ENCODE measurements at places on chromosomes 4 and X.
A peak's percentile ranks its signal among the peaks of the same experiment; 100 is the strongest.

DNA sequence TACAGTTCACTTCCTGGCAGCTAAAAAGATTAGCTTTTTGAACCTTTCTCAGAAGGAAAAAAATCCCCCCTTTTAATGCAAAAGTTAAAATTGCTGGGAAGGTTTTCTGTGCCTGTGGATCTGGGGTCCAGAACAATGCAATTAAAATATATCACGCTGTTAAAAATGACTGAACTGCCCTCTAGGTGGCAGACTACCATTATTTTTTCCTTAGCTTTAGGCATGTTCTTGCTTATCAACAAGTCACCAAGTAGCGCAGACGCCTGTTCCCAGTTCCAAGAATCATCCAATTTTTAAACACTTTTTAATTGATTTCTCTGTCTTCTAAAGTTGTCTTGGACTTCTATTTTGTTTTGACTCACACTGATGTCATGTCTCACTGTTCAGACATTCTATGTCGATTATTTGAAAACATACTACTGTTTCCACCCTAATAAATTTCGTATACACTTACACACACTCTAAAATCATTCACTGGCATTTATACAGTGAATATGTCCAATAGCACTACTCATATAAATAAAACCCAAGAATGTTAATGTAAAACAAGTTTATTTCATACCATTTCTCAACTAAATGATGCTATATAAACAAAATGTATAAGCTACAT lies 661.6 kb downstream of the RAPGEF2 start:
- no peak for DNase-seq

DNA sequence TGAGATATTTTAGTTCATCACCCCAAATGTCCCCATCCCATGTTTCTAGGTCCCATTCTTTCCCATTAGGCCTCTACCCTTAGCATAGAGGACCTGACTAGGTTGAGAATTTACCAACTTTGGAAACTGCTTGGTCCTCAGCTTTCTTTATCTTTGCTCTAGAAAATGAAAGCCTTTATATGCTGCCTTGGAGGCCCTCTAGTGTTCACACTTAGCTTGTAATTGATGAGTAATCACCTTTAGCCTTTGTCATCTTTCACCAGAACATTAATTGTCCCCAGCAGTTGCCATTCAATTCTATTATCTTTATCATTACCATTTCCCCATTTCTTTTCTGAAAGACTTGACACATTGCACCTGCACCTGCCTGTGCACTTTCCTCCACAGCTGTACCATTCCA lies 589.2 kb upstream of the NR3C2 start:
- DNase-seq, result peak; percentile 10

DNA sequence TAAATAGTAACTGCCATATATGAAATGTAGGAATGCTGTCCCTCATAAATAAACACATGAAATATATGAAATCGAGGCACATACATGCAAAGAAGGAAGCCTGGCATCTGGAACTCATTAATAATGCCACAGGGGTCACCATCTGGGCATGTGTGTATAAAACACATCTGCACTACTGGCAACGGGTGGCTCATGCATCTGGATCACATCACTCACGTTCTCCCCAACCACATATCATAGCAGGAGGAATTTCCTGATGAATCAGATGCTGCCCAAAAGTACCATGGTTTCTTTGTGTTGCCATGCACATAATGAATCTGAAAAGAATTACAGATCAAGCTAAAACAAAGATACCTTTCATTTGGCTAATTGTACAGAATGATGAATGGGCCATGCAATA lies 28.6 kb downstream of the RNF175 start:
- peak; percentile 45 for DNase-seq

DNA sequence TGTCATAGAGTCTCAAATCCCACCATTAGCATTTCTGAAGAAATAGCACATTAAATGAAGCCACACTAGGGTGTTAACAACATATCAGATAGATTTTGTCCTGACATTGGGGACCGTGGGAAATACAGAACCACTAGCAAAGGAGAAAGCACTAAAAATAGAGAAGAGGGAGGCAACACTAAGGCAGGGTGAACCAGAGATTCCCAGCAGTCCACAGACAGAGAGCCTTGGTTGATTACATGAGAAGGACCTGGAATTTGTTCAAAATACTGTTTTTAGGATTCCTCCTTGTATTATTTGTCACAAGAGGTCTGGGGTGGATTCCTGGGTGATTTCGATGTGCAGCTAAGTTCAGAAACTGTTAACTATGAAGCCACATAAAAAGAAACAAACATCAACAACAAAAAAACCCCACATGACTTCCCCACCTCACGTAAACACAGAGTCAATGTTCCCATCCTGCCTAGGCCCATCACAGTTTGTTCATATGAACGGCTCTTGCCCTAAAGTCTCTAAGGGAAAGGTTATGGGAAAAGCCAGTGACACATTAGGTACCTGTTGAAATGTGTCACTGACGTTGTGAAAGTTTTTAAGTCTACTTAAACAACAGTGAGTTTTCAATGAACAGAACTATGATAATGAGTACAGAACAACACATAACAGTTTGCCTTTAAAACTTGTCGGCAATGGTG lies 23.6 kb upstream of the GRSF1 start:
- no peak for DNase-seq

DNA sequence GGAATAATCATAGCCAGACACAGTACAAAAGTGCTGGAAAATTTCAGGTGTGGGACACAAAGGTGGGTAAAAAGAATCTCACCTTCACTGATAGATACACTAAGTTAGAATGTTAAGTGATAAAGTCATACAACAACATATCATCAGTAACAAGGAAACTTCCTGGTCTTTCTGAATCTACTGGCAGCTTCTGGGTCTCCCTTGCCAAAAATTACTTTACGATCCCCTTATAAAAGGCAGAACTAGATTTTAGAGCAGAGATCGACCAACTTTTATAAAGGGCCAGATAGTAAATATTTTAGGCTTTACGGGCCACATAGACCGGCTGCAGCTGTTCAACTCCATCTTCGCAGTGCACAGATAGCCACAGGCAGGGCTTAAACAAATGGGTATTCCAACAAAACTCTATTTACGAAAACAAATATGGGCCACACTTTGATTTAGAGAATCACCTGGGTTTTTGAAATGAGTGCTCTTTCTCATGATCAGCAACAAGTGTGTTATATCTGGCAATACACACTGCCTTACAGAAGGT lies 159.9 kb downstream of the AASDH start:
- no peak for DNase-seq

- DNase-seq, result no peak
Observed at GRCh38 chrX:133921764-133922389, 63.5 kb downstream of the GPC3 start.

DNA sequence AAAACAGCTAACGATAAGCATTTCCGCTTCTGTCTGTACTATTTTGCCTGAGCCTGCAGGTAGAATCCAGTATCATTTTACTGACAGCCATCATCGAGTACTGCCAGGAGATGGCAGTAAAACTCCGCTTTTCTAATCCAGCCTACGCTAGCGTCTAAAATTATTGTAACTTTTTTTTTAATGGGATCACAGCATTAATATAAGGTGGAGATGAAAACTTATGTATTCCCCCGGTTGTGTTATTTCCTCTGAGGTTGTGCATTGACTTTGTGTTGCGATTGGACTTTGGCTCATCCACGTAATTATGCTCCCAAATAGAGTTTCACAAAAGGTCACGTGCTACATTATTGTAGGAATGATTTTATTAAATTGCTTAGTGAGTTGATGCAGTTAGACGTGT lies 248.1 kb downstream of the C4orf33 start:
- peak; percentile 10 for DNase-seq

GRCh38 chr4:122606364-122607043 lies 14.4 kb downstream of the IL21 start:
- no peak for DNase-seq

DNA sequence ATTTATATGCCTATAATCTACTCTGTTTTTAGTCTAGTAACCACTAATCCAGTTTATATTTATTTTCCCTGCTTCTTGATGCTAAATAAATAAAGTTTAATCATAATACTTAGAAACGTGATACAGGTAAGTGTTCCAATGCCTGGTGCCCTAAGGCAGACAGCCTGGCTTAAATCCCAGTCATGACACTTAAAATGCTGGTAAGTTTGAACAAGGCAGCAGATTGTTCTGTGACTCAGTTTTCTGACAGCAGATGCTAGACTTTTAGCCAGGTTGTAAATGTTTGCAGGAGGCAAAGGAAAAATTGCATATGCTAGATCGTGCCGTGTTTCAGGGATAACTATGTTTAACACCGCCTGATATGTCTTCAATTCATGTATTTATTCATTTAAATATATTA lies 2661.6 kb downstream of the PCDH7 start:
- no peak for DNase-seq

DNA sequence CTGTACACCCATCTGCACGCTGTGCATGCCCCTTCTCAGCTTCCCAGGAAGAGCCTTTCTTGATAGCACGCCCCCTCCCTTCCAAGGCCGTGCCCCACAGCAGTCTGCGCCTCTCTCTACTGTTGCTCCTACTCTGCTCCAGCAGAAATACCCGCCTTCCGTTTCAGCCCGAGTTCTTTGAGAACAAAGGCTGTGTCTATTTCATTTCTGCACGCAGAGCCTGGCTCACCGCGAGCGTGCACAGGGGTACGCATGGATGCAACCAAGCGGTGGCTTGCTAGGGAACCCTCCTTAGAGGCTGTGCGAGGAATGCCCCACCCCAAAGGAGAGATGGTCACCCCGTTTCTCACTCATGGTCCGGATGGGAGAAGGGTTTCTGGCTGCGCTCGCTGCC lies 485 bp downstream of the AADAT start:
- DNase-seq, result peak; percentile 17

- DNase-seq, result no peak
Observed at GRCh38 chrX:136856551-136856950, 24.0 kb downstream of the RBMX start.

DNA sequence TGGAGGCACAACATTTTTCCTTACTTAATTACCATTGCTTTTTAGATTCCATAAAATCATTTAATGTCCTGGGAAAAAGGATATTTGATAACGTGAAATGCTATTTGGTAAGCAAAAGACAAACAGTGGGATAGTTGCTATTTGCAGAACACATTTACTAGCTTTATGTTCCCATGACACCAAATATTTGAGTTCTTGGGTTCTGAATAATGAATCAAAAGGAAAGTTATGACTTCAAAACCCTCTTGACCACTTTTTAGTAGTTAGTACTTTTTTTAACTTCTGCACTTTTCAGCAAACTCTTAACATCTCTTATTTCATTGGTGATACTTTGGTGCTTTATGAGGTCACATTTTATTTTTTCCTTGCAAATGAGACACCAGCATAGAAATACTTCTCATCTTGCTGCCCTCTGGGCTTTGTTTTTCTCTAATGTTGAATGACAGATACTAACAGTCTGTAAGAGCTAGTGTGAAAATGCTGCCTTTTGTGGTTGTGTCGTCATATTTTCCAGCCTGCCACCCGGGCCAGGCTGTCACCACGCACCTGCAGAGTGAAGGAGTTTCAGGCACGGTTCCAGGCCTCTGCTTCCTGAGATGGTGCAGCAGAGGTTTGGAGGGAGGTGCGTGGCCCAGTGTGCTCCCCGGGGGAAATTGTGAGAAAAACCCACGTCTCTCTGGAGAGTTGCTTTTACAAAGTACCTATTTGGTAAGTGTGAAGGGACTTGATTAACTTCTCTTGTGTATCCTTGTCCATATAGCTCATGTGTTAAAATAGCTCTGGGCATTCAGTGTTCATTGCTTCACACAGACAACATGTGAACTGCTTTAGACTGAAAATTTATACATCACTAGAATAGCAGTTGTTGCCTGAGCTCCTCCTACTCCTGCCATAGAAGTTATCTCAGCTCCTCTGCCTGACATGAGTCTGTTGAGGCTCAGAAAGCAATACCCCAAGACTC lies 34.7 kb downstream of the MSL3 start:
- DNase-seq, result no peak

DNA sequence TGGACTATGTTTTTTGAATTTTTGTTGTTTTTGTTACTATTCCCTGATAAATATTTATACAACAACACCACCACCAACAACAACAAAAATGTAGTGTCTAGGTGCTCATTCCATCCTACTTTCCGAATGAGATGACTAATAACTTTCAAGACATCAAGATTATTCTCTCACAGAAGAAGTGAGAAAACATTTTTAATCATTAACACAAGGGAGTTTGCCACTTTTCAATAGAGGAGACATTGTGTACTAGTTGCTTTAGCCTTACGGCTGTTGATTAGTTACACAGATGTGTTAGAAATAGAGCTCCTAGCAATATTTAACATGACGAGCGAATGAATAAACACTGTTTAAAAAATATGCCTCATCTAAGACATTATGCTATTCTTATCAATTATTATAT lies 898.8 kb downstream of the C4orf33 start:
- DNase-seq, result no peak

DNA sequence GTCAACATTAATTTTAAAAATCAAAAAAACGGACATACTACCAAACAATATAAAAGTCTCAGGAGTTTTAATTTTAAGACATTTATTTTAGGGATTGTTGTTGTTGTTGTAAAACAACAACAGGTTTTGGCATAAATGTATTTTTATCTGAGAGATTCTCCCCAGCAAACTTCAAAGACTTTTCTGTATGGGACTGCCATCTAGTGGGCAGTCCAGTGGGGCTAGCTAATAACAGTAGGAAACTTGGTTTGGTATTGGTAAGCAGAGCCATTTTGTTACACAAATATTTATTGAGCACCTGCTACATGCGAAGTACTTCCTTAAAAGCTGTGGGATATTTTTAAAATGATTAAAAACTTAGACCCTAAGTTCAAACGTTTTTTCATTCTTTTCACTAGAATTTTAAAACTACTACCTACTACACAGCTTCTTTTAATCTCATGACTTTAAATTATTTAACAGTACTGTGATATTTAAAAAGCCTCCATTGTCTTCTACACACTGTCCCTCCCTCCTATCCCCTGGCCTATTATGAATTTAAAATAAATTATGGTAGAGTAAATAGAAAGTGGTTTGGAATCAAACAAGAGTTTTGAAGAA lies 1028.4 kb upstream of the INTU start:
- no peak for DNase-seq

DNA sequence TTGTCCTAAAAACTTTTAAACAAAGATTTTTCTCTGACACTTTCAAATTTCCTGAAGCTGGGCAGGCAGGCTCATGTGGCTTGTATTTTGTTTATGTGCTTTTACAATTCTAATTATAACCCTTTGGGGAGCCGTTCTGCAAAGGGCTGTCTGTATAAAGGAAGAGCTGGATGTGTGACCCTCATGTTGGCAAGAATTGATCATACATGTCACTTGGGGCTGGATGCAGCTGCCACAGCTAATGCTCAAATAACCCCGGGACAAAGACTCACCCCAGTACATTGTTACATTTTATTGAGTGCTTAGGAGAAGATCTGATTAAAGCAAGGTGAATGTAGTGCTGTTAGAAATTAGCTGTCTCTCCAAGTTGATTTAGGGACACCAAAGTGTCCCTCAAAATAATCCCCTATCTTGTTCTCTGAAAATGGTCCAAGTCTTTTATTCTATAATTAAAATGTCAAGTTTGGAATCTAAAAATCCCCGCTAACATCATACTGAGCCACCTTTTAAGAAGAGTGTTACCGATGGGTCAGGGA lies 13.0 kb upstream of the DAPP1 start:
- no peak for DNase-seq
